ENCODE measurements at places on chromosomes 2 and 18.

DNA sequence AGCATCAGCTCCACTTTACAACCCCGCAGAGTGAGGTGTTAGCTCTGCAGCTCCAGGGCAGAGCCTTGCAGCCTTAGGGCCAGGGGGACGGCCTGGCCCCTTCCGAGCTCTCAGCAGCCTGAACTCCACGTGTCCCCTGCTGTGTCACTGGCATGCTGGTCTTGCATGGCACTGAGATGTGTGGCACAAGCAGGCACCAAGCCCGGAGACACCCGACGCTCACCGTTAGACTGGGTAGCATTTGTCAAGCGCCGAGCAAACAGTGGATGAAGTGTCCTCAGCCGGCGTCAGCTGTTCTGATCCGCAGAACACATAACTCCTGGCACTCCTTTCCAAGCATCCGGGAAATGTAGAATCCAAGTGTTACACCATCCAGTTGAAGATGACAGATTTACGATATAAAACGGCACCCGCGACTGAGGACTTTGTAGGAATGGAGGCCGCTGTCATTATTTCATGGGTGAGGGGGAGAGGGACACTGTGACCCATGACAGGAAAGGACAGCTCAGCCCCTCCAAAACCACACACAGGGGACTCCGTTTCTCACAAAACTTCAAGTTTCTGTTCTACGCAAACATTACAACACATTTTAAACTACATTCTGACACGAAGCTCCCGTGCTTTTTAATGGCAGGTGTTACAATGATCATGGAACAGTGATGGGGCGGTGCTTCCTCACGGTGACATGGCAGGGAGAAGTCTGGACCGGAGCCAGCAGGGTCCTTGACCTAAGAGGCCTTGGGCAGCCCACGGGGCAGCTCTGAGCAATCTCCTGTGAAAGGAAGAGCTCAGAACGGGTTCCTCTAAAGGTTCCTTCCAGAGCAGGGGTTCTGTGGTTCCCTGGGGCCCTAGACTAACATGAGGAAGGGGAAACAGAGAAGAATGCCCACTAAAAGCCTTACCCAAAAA, 89.4 kb downstream of the HDAC4 start:
- DNase-seq: peak; percentile 62

DNA sequence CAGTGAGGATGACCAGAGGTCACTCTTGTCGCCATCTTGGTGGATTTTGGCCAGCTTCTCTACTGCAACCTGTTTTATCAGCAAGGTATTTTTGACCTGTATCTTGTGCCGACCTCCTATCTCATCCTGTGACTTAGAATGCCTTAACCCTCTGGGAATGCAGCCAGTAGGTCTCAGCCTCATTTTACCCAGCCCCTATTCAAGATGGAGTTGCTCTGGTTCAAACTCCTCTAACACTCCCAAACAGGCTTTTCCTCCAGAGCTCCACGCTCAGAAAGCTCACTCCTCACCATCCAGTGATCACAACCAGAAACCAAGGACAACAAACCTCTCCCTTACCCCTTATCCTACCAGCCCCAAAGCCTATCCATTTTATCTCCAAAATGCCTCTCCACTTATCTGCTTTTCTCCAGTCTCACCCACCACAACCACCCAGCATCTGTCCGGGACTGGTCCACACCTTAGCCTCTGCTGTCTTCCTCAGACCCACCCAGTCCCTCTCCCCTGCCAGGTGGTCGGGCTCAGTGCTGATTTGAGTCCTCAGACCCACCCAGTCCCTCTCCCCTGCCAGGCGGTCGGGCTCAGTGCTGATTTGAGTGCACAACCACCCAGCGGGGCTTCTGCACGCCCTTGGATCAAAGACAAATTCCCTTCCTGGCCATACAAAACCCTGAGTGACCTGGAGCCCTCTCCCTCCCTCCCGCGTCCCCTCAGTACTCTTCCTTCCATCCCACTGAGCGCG, 11.7 kb upstream of the SMAD7 start:
- no peak for DNase-seq

- DNase-seq: no peak
Observed at GRCh38 chr2:207288628-207289027, 122.9 kb upstream of the KLF7 start.

DNA sequence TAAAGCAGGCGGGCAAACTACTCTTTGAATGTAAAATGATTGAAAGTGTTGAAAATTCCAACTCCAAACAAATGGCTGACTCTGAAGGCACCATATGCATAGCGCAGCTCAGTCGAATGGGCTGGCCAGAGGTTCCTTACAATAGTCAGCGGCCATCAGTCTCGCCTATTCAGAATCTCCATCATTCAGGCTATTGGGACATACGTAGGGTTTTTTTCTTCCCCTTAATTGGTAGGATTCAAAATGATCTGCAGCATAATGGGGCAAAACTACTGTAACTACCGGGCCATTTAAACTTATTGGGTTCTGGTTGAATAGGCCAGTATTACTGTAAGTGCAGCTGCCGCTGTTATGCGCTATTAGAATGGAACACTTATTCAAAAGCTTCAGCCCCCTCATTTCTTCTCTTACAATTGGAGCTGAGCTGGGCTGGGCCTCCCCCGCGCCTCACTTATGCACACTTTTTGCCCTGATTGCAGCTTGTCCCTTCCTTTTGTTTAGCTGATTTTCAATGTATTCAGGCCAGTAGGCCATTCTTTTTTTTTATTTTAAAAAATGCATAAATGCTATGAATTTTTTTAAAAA, 40.4 kb downstream of the SLC9A4 start:
- no peak for DNase-seq

DNA sequence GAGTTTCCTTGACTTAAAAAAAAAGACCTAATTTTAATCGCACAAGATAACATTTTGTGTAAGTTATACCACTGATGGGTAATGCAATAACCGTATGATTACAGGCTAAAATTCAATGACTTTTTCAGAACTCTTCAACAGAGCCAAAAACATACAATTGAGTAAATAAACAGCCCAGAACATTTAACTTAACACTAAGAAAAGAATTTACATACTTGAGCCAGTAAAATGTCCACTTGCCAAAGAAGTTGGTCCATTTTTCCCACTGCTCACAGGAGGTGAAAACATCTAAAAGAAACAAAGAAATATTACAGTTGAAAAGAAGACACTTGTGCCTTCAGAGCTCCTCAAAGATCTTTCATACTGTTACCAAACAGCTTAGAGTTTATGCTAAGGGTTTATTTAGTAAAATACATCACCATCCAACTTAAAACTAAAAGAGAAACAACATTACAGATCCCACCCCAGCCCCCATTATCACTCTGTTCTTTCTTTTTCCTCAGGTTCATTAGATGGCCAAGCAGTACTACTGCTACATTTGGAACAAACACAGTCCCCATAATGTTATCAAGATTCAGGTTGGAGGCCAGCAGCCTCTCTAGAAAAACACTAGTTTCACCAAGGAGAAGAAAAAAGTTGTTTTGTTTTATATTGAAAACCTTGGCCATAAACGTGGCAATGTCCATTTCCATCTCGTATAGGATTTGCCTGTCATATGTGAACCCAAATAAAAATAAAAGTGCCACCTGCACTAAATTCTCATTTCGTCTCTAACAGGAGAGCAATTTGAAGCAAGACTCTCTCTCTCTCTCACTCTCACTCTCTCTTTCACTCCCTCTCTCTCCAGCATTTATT, 2.7 kb downstream of the TCF4 start:
- no peak for DNase-seq
